NCI-H1105 (cell line): ENCODE measurements at places on chromosomes 12 and 14.
A peak's percentile ranks its signal among the peaks of the same experiment; 100 is the strongest.

GRCh38 chr14:75191100-75191499 lies 14.7 kb upstream of the TMED10 start:
- DNase-seq, result no peak

- DNase-seq, result no peak
Observed at GRCh38 chr14:45664668-45665356, 411.8 kb upstream of the MIS18BP1 start.

DNA sequence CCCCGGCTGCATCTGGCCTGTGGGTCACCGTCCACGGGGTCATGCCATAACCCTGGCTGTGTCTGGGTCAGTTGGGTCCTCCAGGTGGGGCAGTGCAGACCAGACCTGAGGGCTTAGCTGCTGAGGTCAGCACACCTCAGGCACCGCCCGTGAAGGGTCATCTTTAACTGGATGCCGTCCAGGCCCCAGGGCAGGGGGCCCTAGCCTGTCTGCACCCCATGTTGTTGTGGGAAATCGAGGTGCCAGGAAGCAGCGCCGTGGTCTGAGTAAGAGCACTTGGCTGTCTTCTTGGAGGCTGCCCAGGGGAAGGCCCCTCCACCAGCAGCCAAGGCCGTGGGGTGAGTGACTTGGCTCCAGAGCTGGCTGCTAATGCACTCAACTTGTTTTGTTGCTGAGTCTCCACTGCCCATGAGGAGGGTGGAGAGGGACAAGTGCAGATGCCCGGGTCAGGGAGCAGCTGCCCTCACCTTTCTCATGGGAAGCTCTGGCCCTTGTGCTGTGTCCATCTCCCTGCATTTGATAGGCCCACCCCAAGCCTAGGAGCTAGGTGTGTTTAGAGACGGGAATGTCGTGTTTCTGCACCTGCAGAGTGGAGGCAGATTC lies 317.2 kb downstream of the TMEM121 start:
- no peak for DNase-seq

DNA sequence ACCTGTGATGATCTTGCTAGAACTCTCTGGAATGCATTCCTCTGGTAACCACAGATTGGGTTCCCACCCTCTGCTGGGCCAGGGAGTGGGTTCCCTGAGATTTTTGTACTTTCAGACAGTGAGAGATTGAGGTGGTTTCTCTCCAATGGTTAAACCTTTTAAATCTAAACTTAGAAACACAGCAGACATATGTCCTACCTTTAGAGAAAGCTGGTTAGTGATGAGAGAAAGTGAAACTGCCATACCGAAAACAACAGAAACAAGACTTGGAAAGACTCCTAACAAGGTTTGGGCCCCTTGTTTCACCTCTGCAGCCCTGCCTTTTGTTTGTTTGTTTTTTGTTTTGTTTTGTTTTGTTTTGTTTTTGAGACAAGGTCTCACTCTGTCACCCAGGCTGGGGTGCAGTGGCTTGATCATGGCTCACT lies 9.7 kb upstream of the SGPP1 start:
- DNase-seq, result no peak

DNA sequence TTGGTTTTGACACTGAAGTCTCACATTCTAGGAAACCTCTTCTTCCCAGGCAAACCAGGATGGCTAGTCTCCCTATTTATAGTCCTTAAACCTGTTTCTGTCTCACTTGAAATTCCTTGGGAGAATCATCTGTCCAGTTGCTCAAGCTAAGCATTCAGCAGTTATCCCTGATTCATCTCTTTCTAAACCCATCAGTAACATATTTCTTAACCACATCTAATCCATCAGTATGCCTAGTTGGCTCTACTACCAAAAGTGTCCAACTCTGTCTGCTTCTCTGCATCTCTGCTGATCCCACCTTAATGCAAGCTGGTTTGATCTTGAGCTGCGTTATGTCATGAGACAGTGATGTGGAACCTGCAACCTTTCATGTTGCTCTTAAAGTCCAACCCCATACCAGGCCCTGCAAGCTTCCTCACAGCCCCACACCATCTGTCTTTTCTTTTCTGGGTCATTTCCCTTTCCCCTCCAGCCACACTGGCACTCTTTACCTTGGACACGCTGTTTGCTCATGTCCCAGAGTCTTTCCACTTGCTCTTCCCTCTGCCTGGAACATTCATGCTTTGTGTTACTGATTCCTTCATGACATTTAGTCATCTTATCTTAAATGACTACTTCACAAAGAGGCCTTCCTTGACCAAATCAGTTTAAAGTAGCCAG lies 380.8 kb upstream of the RGS6 start:
- DNase-seq, result no peak

GRCh38 chr12:8742501-8742900 lies 44.7 kb downstream of the RIMKLB start:
- no peak for DNase-seq

GRCh38 chr12:104695453-104696148 lies 238.9 kb downstream of the CHST11 start:
- no peak for DNase-seq

- DNase-seq, result no peak
Observed at GRCh38 chr12:11563785-11564739, 85.4 kb upstream of the ETV6 start.

DNA sequence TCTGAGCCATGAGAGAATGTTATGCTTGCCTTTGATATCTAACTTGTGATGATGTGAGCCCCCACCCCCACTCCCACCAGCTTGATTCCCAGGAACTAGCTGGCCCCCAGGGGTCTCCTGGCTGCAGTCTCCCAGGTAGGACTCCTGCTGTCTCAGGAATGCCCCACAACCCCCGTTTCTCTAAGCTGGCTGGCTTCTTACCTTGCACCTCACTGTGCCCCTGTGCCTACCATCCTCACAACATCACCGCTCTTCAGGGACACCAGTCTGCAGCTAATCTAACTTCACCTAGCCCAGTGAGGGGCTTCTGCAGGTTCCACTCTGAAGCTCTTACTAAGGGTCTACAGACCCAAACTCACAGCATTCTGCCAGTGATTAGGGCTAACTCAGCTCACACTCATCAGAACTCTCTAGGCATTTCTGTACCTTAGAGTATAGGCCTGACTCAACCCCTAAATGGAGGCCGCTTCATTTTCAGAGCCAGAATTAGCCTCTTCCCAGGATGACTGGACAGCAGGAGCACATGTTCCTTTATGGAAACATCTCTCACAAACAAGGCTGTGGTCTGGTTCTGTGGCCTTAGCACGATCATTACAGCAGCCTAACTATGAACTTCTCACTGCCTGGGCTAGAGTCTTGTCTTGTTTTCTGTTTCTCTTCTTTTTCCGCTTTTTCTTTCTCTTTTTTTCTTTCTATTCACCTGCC lies 72.8 kb upstream of the IFNG-AS1 start:
- no peak for DNase-seq

DNA sequence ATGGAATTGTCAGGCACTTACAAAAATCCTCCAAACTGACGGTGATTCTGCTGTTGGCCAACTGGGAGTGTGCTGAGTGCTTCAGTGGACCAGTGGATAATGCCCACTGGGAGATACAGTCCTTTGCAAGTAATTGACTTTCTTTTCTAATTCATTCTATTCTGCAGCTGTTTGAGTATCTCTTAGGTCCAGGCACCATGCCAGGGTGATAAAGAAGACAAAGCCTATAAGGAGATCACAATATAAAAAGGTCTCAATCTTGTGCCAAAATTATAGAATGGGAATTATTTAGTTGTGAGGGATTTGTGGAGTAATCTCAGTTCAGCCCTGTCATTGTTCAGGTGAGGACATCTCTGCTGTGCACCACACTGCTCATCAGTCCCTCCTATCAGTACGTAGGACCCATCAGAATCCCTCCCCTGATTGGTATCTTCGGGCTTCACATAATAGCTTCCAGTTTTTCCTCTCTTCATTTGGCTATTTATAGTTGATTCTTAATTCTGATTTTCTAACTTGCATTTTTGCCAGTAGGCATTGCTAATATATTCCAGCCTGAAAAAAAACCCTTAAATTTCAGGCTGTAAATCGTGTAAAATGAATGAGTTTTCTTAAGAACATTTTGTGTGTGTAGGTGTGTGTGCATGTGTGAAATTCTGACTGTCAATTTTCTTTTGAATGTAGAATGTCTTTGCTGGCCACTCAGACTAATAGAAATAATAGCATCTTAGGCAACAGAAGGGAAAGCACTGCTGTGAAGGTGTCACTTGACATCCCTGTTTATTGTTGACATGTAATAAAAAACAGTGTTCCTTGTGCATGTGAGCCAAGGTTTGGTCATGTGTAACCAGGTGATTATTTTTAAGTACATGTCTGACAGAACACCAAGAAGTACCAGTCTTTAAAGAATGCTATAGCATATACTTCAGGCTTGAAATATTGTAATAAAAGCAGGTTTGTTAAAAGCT lies 457.6 kb upstream of the RGS6 start:
- peak; percentile 85 for DNase-seq

- DNase-seq, result no peak
Observed at GRCh38 chr12:127342861-127343260, 924.1 kb upstream of the TMEM132C start.

DNA sequence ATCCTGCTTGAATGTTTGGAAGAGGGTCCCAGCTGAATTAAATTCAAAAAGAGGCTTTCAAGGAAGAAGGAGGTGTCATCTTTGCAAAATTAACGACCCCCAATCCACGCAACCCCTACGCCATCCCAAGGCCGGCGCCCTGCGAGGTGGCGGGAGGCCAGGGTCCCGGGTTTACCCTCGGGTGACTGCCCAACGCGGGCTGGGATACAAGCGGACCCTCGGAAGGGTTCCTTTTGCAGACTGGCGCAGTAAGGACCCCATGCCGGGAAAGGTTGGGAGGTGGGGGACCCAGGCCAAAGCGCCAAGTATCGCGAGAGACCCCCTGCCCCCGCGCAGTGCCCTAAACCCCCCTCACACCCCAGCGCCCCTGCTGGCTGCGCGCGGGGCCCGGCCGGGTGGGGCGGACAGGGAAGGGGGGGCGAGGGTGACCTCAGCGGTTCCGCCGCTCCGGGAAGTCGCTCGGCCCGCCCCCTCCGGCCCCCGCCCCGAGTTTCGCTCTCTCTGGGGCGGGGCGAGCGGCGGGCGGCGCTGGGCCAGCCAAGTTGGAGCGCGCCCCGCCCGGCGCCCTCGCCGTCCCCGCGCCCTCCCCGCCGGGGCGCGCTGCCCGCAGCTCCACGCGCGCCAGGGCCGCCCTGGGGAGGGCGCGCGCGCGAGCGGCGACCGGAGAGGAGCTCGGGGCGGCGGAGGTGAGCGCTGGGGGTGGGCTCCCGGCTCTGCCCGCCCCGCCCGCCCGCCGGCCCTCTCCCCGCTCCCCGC lies 708 bp upstream of the ZBTB42 start:
- DNase-seq, result no peak

- DNase-seq, result no peak
Observed at GRCh38 chr12:6306151-6306550, 4.3 kb upstream of the PLEKHG6 start.

DNA sequence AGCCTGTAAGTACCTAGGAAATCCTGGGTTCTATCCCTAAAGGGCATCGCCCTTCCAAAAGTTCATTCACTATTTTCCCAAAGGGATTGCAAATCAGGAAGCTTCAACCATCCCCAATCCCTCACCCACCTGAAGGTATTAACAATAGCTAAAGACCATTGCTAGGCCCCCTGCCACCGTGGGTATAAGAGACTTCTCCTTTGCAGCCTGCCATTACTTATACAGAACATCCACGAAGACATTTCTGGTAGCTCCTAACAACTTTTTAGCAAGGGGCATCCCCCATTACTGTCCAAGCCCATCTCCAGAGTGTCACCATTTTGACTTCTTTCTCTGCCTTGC lies 384 bp upstream of the SMUG1 start:
- DNase-seq, result no peak
